Effector memory CD4-positive, alpha-beta T cell (primary cell): ENCODE measurements at places on chromosomes 11 and 22.

GRCh38 chr11:88104408-88104807, 70.8 kb downstream of the RAB38 start:
- no peaks in the 10 kb centered on the region for H3K27me3 ChIP-seq
- no peak for DNase-seq
- H3K4me3 ChIP-seq = no peak overlapping the region
- H3K36me3 ChIP-seq = no peaks in the 10 kb centered on the region

GRCh38 chr11:21109341-21109740, 440.0 kb downstream of the NELL1 start:
- no peak overlapping the region for H3K4me3 ChIP-seq
- no peaks in the 10 kb centered on the region for H3K36me3 ChIP-seq
- H3K27ac ChIP-seq = no peak overlapping the region
- DNase-seq = no peak
- no peaks in the 10 kb centered on the region for H3K27me3 ChIP-seq

- H3K36me3 ChIP-seq = no peaks in the 10 kb centered on the region
- H3K27ac ChIP-seq = no peak overlapping the region
These were observed 93.5 kb downstream of the ME3 start for GRCh38 chr11:86578727-86579405.

GRCh38 chr22:25134451-25134850, 65.2 kb upstream of the CRYBB3 start:
- no peak for DNase-seq
- no peak overlapping the region for H3K27ac ChIP-seq
- no peaks in the 10 kb centered on the region for H3K4me1 ChIP-seq
- no peak overlapping the region for H3K4me3 ChIP-seq
- no peaks in the 10 kb centered on the region for H3K27me3 ChIP-seq
- no peaks in the 10 kb centered on the region for H3K36me3 ChIP-seq

GRCh38 chr11:1640076-1640946, 10.7 kb downstream of the KRTAP5-5 start:
- H3K36me3 ChIP-seq = no peaks in the 10 kb centered on the region
- H3K27ac ChIP-seq = no peak overlapping the region
- DNase-seq = no peak
- H3K27me3 ChIP-seq = peaks cover 6% of the 10 kb centered on the region

- H3K4me1 ChIP-seq = no peaks in the 10 kb centered on the region
- H3K36me3 ChIP-seq = no peaks in the 10 kb centered on the region
- no peak overlapping the region for H3K27ac ChIP-seq
- H3K4me3 ChIP-seq = no peak overlapping the region
- DNase-seq = no peak
These were observed 19.1 kb downstream of the RIC3 start for GRCh38 chr11:8149726-8150125.

DNA sequence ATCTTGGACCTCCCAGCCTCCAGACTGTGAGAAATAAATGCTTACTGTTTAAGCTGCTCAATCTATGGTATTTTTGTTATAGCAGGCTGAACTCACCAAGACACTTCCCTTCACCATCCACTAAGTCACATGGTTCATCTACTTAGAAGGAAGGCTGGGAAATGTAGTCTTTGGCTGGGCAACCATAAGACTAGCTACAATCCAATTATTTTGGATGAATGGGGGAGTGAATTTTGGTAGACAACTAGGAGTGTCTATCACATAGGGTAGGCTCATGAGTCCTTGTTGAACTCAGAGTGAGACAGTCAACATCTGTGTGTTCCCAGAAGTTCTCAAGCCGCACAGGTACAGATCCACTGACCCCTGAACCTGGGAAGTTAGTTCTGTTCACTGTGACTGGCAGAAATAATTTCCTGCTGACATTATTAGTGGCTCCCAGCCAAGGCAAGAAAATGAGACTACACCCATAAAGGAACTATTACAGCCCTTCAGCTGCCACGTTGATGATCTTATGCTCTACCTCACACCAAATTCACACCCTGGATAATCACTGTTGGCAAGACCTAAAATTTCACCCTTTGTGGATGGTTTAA, 3.1 kb upstream of the SLC35C1 start:
- no peak for DNase-seq
- peaks cover 1% of the 10 kb centered on the region for H3K36me3 ChIP-seq
- no peak overlapping the region for H3K4me3 ChIP-seq
- H3K27ac ChIP-seq = no peak overlapping the region

DNA sequence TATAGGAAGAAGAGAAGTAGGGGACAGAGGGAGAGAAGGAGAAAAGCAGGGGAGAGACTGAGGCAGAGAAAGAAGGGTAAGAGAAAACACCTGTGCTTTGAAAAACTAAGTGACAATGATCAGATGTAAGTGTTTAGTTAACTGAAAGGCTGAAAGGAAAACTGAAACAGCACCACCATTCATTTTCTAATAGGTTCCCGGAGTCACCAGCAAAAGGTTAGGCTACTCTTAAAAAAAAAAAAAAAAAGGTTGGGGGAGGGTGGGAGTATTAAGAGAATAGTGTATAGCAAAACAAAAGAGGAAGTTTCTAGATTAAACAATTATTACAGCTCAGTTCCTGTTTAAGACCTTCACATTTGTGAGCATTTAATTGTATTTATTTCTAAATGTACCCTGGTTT, 113.8 kb downstream of the CADM1 start:
- H3K4me1 ChIP-seq = no peaks in the 10 kb centered on the region
- H3K36me3 ChIP-seq = no peaks in the 10 kb centered on the region
- DNase-seq = no peak
- H3K27me3 ChIP-seq = no peaks in the 10 kb centered on the region
- H3K27ac ChIP-seq = no peak overlapping the region

DNA sequence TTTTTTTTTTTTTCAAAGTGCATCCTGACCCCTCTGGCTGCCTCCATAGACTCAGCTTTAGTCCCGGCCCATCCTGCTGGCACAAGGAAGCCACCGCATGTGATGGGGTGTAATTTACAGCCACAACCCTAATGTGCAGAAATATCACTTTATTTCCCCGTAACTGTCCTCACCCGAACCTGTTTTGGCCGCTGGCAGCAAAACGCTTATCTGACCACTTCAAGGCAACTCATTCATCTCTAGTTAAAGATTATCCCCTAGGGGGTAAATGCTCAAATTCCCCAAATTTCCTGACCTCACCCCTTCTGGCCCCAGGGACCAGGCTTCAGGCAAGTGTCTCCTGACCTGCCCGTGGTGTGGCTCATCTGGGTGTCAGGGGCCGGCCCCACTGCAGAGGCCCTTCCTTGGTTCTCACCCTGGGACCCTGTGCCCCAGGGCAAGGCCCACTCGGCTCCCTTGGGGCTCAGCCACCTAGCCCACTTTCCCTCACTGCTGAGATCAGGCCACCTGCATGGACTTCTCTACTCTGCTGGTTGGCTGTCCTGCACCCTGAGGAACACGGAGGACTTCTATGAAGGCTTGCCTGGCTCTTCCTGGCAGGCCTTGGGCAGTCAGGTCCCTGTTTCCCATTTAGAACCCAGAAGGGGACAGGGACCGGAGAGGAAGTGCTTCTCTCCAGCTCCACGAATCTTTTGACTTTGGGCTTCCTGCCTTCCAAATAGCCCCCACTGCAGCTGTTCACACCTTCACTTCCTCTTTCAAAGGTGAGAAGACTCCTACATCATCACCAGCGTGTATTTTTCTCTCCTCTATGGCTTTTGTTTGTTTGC, 53.3 kb downstream of the WNT11 start:
- no peaks in the 10 kb centered on the region for H3K4me1 ChIP-seq
- H3K27me3 ChIP-seq = no peaks in the 10 kb centered on the region
- no peak overlapping the region for H3K4me3 ChIP-seq
- no peak overlapping the region for H3K27ac ChIP-seq
- DNase-seq = no peak
- H3K36me3 ChIP-seq = no peaks in the 10 kb centered on the region

DNA sequence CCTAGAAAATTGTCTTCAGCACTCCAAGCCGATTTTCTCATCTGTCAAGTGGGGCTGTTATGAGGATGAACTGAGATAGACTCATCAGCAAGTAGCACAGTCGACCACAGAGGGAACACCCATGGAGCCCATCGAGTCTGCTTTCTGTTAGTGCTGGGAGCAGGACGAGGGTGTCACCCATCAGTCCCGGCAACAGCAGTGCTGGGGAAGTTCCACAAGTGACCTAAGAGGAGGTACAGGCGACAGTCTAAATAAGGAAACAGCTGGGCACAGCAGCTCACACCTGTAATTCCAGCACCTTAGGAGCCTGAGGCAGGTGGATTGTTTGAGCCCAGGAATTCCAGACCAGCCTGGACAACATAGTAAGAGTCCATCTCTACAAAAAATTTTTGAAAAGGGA, 9.7 kb downstream of the RTL6 start:
- no peaks in the 10 kb centered on the region for H3K4me1 ChIP-seq
- no peaks in the 10 kb centered on the region for H3K27me3 ChIP-seq
- no peaks in the 10 kb centered on the region for H3K36me3 ChIP-seq
- H3K27ac ChIP-seq = no peak overlapping the region
- H3K4me3 ChIP-seq = no peak overlapping the region
- DNase-seq = no peak

- peaks cover 58% of the 10 kb centered on the region for H3K4me1 ChIP-seq
- H3K36me3 ChIP-seq = peaks cover 11% of the 10 kb centered on the region
- no peak for DNase-seq
- H3K27ac ChIP-seq = no peak overlapping the region
These were observed 14.8 kb downstream of the FLI1 start for GRCh38 chr11:128708660-128709059.

GRCh38 chr11:64146036-64146955, 19.6 kb downstream of the MACROD1 start:
- H3K27ac ChIP-seq = no peak overlapping the region
- H3K4me3 ChIP-seq = no peak overlapping the region
- no peaks in the 10 kb centered on the region for H3K27me3 ChIP-seq
- no peaks in the 10 kb centered on the region for H3K36me3 ChIP-seq
- peak; percentile 31 for DNase-seq
- H3K4me1 ChIP-seq = no peaks in the 10 kb centered on the region

GRCh38 chr22:50474710-50475651, at the start of gene SBF1:
TSS of gene SBF1 (minus strand) at chr22:50475035. CDS start at chr22:50474840, 195 bp downstream.
- peak; percentile 84 for DNase-seq
- no peaks in the 10 kb centered on the region for H3K27me3 ChIP-seq
- H3K4me1 ChIP-seq = peaks cover 44% of the 10 kb centered on the region
- no peaks in the 10 kb centered on the region for H3K36me3 ChIP-seq
- peak within 1 kb of the TSS; percentile 76 for H3K27ac ChIP-seq

DNA sequence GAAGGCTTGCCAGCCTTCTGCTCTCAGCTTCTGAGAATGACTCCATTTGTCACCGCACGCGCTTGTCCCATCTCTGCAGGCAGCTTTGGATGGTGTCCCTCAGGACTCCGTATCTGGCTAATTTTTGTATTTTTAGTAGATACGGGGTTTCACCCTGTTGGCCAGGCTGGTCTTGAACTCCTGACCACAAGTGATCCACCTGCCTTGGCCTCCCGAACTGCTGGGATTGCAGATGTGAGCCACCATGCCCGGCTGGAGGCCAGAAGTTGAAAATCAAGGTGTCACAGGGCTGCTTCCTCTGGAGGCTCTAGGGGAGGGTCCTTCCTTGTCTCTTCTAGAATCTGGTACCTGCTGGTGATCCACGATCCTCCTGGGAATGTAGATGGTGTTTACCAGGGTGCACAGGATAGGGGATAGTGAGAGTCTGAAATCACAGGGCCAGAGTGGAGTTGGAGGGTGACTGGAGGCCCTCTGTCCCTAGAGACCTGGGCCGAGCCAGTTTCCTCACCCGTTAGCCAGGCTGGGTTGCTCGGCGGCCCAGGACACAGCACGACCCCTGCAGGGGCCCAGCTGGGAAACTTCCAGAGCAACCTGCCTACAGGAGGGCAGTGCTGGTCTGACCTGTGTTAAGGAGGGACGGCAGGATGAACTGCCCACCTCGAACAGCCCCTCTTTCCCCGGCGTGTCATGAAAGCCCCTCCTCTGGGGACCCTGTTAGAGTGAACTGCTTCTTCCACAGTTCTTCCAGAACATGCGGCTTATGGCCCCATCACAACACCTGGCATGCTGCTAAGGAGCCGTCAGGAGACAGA, 48.9 kb upstream of the SHANK2 start:
- H3K27me3 ChIP-seq = no peaks in the 10 kb centered on the region
- DNase-seq = no peak
- H3K27ac ChIP-seq = no peak overlapping the region
- H3K36me3 ChIP-seq = no peaks in the 10 kb centered on the region

- no peak overlapping the region for H3K27ac ChIP-seq
- no peaks in the 10 kb centered on the region for H3K36me3 ChIP-seq
- H3K4me3 ChIP-seq = no peak overlapping the region
- no peaks in the 10 kb centered on the region for H3K4me1 ChIP-seq
These were observed 593.6 kb downstream of the CNTN5 start for GRCh38 chr11:99614352-99614751.

DNA sequence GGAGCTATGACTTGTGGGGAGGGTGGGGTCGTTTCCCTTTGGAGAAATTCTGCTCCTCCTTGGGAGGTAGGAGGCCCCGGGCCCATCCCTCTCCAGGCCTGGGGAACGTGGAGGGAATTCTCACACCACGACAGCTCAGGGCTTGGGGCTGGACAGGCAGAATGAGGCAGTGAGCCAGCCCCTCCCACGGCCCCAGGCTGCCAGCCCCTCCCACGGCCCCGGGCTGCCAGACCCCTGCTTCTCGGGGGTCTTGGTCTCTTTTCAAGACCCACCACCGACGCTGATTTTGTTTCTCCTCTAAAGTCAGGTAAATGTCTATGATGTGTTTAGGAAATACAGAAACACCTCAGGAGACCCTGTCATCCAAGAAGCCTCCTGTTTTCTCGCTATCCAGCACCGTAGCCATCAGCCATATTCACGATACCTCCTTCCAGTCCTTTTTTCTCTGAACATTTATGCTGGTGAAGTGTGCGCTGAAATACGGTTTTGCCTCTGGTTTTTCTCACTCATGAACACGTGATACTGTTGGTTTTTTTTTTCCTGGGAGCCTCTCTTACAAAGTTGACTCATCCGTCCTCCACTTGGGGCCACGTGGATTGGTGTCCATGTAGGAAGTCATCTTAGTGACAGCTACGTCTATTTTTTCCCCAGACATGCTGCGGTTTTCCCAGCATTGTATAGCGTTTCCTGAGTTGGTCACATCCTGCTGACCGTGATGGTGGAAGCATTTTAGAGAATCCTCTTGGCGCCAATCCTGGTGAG, 1219.6 kb downstream of the BRD1 start:
- H3K27me3 ChIP-seq = no peaks in the 10 kb centered on the region
- H3K4me3 ChIP-seq = no peak overlapping the region
- DNase-seq = no peak
- no peaks in the 10 kb centered on the region for H3K4me1 ChIP-seq

- H3K36me3 ChIP-seq = no peaks in the 10 kb centered on the region
- H3K27ac ChIP-seq = peak overlapping the region; percentile 82
- no peaks in the 10 kb centered on the region for H3K27me3 ChIP-seq
- H3K4me1 ChIP-seq = peaks cover 14% of the 10 kb centered on the region
- peak overlapping the region; percentile 73 for H3K4me3 ChIP-seq
- DNase-seq = no peak
These were observed 1.1 kb upstream of the PELI3 start for GRCh38 chr11:66465373-66466224.

GRCh38 chr11:81647374-81647773, 1086.3 kb downstream of the FAM181B start:
- H3K4me3 ChIP-seq = no peak overlapping the region
- no peak overlapping the region for H3K27ac ChIP-seq
- no peaks in the 10 kb centered on the region for H3K27me3 ChIP-seq
- no peaks in the 10 kb centered on the region for H3K36me3 ChIP-seq

- no peaks in the 10 kb centered on the region for H3K36me3 ChIP-seq
- no peak overlapping the region for H3K27ac ChIP-seq
- H3K27me3 ChIP-seq = no peaks in the 10 kb centered on the region
- no peak for DNase-seq
- H3K4me3 ChIP-seq = no peak overlapping the region
- no peaks in the 10 kb centered on the region for H3K4me1 ChIP-seq
These were observed 17.1 kb upstream of the BRSK2 start for GRCh38 chr11:1372660-1373059.
